Stimulated activated CD4-positive, alpha-beta T cell treated with anti-CD3 and anti-CD28 coated beads, Interleukin-1b, Interleukin-23, amount 100 ng/mL, for 1 hour (primary cell): ENCODE measurements at places on chromosomes 1 and 21.
A peak's percentile ranks its signal among the peaks of the same experiment; 100 is the strongest.

DNA sequence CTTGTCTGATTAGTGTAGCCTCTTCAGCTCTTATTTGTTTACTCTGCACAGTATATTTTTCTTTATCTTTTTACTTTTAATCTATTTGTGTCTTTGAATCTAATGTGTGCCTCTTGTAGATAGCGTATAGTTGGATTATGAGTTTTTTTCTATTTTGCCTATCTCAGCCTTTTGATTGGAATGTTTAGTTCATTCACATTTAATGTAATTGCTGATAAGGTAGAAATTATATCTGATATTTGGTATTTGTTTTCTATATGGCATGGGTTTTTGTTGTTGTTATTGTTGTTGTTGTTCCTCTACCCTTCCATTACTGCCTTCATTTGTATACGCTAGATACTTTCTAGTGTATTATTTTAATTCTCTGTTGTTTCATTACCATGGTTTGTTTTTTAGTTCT lies 131.7 kb upstream of the GRIK3 start:
- no peak for DNase-seq

DNA sequence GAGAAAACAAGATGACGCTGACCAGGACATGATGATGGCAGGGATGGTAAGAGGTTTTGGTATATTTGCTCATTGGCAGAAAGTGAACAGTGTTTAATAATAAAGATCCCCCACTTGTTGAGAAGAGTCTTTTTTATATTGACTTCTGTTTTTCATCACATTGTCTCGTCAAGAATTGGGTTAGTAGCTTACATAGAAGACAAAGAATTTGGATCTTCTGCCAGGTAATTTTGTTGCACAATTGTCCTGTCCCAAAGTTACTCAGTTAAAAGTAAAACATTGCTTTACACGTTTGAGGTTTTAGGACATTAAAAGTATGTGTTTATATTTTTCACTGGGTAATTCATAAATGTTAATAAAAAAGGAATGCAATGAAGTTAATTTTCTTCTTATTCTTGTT lies 48.3 kb upstream of the LAMC2 start:
- DNase-seq = no peak

GRCh38 chr1:84174051-84174556 lies 30.0 kb downstream of the PRKACB start:
- no peak for DNase-seq

GRCh38 chr1:60890664-60891063 lies 191.7 kb upstream of the NFIA start:
- DNase-seq = no peak

DNA sequence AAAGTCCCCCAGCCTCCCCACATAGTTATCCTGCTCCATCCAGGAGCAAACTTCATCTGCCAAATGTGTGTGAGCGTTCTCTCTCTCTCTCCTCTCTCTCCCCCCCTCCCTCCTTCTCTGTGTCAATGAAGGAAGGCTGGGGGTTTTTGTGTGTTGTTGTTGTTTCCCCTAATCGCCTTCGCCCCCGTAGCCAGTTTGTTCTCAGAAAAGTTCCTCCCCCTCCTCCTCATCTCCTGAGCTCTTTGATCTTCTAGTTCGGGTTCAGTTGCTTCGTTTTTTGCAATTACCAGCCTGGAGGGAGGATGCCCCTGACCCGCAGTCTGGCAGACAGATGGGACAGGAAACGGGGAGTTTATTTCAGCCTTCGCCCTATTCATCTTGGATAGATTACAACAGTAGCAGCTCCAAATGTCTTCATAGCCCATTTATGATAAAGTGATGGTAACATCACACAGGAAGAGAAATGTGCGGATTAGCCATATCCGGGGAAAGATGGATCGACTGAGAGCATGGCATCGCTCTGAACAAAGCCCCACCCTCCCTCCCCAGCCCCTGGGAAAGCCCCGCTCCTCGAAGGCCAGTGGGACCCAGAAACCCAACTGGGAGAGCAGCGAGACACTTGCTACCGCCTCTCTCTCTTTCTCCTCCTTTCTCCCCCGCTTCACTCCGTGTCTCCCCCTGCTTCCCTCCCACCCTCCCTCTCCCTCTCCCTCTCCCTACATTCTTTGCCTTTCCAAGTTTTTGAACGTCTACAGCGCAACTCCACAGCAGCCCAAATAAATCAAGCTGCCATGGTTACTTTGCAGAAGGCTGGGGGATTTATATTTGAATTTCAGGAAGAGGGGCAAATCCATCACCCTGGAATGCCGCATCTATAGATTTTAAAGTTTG lies 139.7 kb upstream of the ARHGEF16 start:
- DNase-seq = no peak

DNA sequence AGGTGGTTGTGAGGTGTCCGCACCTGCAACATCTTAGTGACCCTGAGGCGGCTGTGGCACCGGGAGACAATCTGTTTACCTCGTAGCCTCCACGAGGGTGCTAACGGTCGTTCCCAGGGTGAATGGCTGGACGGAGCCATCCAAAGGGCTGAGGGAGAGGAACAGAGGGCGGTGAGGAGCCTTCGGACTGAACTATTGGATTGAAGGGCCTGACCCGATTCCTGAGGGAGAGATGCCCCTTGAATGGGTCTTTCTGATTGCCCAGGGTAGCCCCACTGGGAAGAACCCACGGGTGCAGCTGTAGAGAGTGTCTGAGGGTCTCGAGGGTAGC lies 2.3 kb downstream of the NR5A2 start:
- DNase-seq = no peak

DNA sequence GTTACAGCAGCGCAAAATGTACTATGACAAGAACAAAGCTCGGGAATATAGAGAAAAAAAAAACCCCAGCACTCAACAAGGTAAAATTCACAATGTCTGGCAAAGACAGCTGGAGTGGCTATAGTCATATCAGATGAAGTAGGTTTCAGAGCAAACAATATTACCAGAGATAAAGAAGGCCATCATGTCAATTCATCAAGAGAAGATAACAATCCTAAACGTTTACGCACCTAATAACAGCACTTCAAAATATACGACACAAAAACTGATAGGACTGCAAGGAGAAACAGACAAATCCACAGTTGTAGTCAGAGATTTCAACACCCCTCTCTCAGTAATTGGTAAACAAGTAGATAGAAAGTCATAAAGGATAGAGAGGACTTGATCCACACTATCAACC lies 455.2 kb downstream of the PTPRU start:
- DNase-seq = no peak

- DNase-seq = no peak
Observed at GRCh38 chr1:204615881-204616280, 69.7 kb downstream of the LRRN2 start.

GRCh38 chr1:48955774-48956173 lies 179.1 kb upstream of the BEND5 start:
- no peak for DNase-seq

GRCh38 chr1:59193443-59194093 lies 103.3 kb upstream of the FGGY start:
- no peak for DNase-seq

GRCh38 chr1:159884296-159884695 lies 15.7 kb downstream of the CFAP45 start:
- DNase-seq = no peak

- DNase-seq = no peak
Observed at GRCh38 chr1:233566886-233567285, 47.0 kb upstream of the KCNK1 start.

- no peak for DNase-seq
Observed at GRCh38 chr1:7557301-7557891, 213.7 kb upstream of the VAMP3 start.

DNA sequence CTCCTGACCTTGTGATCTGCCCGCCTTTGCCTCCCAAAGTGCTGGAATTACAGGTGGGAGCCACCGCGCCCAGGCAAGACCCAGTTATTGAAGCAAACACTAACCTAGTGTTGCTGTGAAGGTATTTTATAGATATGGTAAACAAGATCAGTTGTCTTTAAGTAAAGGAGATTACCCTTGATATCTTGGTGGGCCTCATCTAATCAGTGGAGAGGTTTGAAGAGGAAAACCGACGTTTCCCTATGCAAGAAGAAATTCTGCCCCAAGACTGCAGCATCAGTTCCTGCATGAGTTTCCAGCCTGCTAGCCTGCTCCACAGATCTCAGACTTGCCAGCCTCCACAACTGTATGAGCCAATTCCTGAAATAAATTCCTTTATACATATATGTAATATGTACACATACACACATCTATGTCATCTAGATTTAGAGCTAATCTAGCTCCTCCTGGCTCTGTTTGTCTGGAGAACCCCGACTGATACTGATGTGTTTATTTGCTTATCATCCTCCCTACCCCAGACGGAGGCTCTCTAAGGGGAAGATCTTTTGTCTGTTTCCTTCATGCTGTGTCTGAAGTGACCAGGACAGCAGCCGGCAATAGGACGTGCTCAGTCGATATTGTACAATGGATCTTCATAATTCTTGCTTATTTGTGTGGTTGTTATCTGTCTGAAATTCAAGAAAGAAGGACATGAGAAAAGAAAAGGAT lies 90.9 kb downstream of the IER5 start:
- DNase-seq = no peak

- DNase-seq = no peak
Observed at GRCh38 chr1:4002061-4002521, 102.0 kb upstream of the C1orf174 start.

GRCh38 chr1:222583079-222583478 lies 6.7 kb downstream of the TAF1A start:
- DNase-seq = no peak

- no peak for DNase-seq
Observed at GRCh38 chr1:23423415-23424292, 894 bp downstream of the TCEA3 start.

- no peak for DNase-seq
Observed at GRCh38 chr1:3735688-3736087, 16.6 kb upstream of the CCDC27 start.

- DNase-seq = no peak
Observed at GRCh38 chr1:94873520-94874351, 53.2 kb downstream of the CNN3 start.

- no peak for DNase-seq
Observed at GRCh38 chr1:206895837-206896242, 1.4 kb upstream of the IL24 start.

DNA sequence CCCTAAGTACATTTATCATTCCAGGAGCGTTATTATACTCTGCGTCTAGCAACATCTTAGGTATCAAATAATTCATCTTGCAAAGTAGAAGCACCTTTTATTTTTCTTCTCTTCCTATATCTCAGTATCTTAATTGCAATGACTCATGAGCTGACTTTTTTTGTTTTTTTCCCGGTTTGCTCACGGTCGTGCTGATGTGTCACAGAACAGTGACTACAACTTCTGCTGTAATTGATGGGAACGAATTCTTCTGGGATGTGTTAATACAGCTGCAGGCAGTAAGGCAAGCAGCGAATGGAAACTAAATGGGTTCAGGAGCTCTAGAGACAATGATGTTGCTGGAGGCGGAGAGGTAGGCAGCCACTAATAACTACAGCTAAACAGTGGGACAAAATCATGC lies 89.8 kb upstream of the TMPRSS15 start:
- no peak for DNase-seq

- no peak for DNase-seq
Observed at GRCh38 chr1:15577691-15578090, 7.2 kb downstream of the AGMAT start.

GRCh38 chr1:31762726-31763670 lies 1.1 kb downstream of the ADGRB2 start:
- DNase-seq = peak; percentile 37

GRCh38 chr1:85940656-85941306 lies 215.8 kb downstream of the COL24A1 start:
- DNase-seq = no peak

- DNase-seq = no peak
Observed at GRCh38 chr1:32405672-32406467, 11.6 kb upstream of the BSDC1 start.

DNA sequence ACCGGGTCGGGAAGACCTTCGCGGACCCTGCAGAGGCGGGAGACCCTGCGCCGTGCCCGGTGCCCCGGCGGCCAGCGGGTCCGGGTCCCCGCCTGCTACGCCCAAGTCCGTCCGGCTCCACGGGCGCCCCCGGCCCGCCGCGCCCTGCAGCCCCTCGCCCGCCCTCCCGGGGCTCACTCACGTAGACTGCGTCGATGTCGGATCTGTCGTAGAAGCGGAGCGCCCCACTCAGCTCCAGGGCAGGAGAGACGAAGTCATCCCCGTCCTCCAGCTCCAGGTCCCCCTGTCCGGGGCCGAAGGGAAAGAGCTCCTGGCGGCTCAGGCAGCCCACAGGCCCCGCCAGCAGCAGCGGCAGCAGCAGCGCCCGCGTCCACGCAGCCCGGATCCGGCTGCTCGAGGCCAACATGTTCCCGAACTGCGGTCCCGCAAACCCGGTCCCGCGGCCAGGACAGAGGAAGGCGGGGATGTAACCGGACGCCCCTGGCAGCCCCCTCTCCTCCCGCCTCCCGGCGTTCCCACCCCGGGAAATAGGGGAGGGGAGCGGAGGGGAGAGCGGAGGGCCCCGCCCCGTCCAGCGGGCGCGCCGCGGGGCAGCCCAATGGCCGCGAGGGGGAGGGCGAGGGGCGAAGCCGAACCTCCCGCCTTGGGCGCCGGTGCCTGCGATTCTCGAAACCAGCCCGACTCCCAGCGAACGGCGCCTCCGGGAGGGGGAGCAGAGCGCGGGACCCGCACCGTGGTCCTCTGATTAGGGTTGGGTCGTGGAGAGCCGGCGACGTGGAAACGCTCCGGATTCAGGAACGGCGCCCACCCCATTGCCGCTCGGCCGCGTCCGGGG lies at the start of gene NID1:
TSS of gene NID1 (minus strand) at position 417 of the 835 bp plus-strand sequence. CDS start at position 406, 11 bp downstream.
- DNase-seq = no peak

DNA sequence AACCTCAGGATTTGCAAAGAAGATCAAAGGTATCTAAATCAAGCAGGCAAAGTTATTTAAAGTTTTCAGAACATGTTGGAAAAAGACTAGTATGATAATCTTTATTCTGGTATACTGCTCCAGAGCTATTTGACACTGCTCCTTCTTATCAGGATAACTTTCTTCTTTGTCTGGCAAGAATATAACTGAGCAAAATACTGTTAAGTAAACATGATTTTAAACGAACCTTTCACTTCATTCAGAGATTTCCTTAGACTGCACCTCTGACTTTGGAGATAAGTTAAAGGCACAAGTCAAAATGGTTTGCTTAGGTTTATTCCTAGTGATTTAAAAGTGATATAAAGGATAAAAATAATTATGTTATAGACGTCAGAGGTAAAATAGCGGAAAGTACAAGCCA lies 103.9 kb upstream of the CCDC190 start:
- no peak for DNase-seq

DNA sequence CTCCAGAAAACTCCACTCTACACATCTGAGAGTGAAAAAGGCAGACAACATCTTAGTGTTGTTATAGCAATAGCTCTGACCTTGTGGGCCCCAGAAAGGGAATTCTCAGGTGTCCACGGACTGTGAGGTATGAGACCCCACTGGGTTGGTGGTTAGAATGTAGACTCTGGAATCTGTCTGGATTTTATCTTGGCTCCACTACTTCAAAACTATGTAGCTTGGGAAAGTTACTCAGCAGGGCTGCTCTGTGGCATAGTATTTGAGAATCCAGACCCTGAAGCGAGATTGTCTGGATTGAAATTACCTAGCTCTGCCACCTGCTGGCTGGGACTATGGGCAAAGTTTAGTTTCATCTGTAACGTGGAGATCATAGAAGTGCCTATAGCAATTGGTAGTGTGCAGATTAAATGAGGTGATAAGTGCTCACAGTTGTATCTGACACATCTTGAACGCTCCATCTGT lies 25.8 kb downstream of the PRDM2 start:
- DNase-seq = no peak

GRCh38 chr1:183598386-183598785 lies 8.1 kb upstream of the NCF2 start:
- DNase-seq = no peak

GRCh38 chr21:34336756-34337391 lies 26.9 kb upstream of the KCNE2 start:
- DNase-seq = no peak

- DNase-seq = no peak
Observed at GRCh38 chr1:212010004-212010403, 25.4 kb downstream of the INTS7 start.
